D721Med (cell line): ENCODE measurements at places on chromosomes 13 and 19.

GRCh38 chr19:480016-480855 lies 16.1 kb upstream of the MADCAM1 start:
- no peak for DNase-seq

DNA sequence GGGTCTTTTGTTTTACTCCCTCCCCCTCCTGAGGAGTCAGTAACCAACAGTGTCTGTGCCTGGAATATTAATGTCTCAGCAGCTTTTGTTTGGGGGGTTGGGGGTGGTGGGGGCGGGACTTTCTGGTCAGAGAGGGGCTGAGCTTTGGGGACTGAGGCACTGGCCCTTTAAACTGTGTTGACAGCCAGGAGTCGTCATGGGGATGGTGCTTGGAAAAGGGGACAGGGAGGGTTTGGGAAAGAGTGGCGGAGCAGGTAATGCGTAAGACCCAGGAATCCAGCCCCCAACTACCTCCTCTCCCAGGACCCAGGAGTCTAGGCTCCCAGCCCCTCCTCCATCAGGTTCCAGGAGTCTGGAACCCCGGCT lies 5.2 kb downstream of the CADM4 start:
- no peak for DNase-seq

DNA sequence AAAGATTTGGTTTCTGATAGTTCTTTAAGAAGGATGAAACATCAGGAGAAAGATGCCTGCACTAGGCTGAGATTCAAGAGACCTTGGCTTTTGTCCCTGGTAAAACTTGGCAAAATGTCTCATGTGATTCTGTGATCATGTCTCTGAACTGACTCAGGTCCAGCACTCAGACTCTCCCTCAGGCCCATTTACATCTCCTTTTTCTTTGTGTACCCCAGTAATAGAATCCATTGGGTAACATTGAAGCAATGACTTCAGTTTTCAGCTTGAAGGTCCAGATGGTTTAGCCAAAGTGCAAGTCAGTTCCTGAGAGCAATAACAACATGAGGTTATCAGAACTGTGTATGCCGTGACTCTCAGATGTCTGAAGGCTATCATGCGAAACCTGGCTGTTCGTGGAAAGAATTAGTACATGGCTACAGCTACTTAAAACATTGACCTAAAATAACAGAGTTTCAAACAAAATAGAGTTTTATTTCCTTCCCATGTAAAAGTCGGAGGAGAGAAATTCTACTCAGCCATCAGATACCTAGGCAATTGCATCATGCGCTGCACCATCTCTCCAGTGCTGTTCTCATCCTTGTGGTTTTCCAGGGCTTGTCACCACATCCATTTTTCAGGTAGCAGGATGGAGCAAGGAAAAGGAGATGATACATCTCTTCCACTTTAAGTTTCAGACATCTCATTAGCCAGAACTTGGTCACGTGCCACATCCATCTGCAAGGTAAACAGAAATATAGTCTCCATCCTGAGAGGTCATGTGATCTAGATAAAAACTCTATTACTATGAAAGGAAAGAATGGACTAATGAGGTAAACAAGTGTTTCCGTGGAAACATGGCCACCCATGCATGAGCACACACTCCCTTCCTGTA lies 117.3 kb downstream of the POSTN start:
- DNase-seq: no peak

GRCh38 chr13:37065890-37066526 lies 6.5 kb upstream of the SUPT20H start:
- no peak for DNase-seq

DNA sequence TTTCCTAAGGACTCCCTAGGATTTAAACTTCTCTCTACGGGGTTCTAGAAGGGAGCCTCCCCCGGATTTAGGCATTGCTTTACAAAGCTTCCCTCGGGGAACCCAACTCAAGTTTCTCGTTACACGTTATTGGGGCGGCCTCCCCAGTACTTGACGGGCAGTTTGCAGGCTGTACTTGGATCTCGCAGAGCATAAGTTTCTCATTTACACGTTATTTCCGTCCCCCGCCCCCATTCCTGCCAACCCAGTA lies 584 bp downstream of the SMG9 start:
- DNase-seq: no peak

DNA sequence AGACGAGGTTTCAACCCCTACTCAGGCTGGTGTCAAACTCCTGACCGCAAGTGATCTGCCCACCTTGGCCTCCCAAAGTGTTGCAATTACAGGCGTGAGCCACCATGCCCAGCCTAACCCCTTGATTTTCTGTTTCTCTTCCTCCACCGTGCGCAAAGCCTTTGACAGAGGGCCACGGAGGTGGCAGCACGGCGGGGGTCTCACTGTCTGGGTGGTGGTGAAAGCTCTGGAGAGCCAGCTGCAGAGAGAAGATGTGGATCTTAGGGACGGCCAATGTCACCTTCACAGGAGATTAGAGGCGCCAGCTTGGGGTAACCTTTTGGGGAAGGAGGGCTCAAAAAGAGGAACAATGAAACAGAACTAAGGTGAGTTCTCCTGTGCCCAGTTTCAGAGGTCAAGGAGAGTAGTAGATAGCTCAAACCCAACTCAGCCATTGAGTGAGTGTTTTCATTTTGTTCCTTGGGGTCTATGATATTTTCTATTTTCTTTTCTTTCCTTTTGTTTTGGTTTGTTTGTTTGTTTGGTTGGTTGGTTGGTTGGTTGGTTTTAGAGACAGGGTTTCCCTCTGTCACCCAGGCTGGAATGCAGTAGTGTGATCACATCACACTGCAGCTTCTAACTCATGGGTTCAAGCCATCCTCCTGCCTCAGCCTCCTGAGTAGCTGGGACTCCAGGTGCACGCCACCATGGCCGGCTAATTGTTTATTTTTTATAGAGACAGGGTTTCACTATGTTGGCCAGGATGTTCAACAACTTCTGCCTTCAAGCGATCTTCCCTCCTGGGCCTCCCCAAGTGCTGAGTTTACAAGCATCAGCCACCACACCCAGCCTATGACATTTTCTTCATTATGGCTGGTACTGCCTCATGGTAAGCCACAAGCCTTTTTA lies 37.7 kb downstream of the GPR42 start:
- DNase-seq: no peak

- no peak for DNase-seq
These were observed 921.6 kb upstream of the PCDH20 start for GRCh38 chr13:62337109-62337880.

DNA sequence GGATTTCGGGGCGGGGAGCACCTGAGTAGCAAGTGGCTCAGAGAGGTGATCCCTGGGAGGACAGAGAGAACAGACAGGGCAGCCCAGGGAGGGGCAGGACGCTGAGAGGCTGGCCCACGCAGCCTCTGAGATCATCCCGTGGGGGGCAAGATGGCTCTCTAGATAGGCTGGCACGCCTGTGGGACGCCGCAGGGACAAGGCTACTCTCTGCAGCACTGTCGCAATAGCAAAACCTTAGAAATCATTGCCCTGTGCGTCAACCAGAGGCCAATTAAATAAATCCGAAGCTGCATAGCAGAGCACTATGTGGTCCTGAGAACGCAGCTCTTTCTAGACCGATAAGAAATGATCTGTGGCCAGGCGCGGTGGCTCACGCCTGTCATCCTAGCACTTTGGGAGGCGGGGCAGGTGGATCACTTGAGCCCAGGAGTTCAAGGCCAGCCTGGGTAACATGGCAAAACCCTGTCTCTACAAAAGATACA lies 5.1 kb downstream of the PEX11G start:
- no peak for DNase-seq

- DNase-seq: no peak
These were observed 19.2 kb upstream of the LPAR6 start for GRCh38 chr13:48431987-48432615.

- no peak for DNase-seq
These were observed 285.8 kb upstream of the KLHL1 start for GRCh38 chr13:70394031-70394548.

GRCh38 chr13:37918116-37918714 lies 48.6 kb upstream of the TRPC4 start:
- no peak for DNase-seq

DNA sequence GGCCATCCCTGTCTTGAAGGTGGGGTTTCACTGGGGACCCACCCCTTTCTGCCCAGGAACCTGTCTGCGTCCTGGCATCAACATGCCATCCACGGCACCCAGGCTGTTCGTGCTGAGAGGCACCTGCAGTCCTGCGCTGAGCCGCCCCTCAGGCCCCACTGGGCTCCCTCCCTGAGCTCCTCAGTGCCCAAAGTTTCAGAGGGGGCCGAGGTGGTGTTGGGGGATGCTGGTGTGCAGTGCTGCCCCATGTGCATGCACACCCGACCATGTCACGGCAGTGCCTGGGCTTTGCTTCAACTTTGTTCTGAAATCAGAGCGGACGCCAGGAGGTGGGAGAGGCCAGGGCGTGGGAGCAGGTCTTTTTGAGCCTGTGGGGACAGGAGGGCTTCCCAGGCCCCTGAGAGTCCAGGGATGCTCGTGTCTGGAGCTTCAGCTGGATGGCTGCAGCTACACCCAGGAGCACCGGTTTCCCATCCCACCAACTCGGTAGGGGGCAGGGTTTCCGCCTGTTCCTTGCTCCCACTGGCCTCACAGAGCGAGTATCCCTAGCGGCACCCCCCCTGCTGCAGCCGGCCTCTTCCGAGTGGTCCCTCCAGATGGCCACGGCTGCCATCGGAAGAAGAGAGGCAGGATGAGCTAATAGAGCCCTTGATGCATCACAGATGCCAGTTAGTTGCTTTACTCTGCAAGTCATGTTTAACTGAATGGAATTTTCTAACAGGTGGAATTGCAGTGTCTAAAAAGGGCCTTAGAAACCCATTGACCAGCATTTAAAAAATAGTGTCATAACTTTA lies 44.0 kb downstream of the WDFY2 start:
- DNase-seq: no peak

- no peak for DNase-seq
These were observed 37.4 kb downstream of the NEK5 start for GRCh38 chr13:52091473-52091872.

- DNase-seq: no peak
These were observed 30.4 kb downstream of the ZNF536 start for GRCh38 chr19:30402436-30403202.

DNA sequence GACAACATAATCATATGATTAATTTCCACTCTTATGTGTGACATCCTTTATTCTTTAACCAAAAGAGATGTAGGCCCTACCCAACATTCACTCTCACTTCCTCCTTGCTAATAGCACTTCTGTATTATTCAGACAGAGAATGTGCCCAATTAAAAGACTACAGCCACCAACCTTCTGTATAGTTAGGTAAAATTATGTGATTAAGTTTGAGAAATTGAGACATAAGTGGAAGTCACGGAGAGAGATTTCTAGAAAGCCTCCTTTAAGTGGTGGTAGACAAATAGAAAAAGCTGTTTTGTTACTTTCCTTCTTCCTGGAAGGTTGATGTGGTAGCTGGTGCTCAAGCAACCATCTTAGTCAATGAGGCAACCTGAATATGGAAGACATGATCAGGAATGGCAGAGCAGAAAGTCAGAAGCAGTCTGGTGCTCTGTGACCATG lies 14.8 kb downstream of the EPSTI1 start:
- no peak for DNase-seq

DNA sequence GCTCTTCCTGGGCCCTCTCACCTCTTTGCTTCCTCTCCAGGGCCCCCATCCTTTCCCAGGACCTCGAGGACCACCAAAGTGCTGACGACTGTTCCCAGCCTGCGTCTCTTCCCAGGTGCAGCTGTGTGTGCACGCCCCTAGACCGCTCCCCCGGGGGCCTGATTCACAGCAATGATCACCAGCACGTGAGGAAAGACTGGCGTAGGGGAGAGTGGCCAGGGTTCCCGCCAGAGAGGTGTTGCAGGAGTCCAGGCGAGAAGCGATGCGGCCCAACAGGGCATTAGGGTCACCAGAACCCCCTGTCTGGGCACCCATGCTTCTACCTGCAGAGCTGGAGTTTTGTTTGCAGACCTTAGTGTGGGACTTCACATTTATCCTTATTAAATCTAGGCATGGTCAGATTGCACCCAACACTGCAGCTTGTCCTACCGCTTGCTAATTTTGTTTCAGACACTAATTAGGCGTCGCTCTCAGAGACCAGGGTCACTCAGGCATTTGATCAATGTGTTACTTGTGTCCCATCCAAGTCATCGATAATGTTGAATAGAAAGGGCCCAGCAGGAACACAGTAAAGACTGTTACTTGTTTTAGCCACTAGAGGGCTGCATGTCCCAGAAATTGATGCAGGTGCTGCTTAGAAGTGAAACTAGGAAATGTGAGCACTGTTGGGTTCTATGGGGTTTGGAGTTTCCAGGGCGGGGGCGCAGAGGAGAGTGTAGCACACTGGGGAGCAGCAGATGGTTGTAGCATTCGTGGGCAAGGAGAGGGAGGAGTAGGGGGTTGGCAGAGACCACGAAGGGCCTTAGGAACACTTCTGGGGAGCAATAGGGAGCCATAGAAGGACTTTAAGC lies 53.2 kb downstream of the CDADC1 start:
- peak; percentile 69 for DNase-seq

- no peak for DNase-seq
These were observed 1381.5 kb downstream of the SLITRK5 start for GRCh38 chr13:89052699-89053098.

- no peak for DNase-seq
These were observed 419.2 kb downstream of the OLFM4 start for GRCh38 chr13:53447863-53448262.

GRCh38 chr13:41502673-41503072 lies 45.3 kb downstream of the RGCC start:
- no peak for DNase-seq

GRCh38 chr13:63910511-63910910 lies 2494.9 kb upstream of the PCDH20 start:
- DNase-seq: no peak

DNA sequence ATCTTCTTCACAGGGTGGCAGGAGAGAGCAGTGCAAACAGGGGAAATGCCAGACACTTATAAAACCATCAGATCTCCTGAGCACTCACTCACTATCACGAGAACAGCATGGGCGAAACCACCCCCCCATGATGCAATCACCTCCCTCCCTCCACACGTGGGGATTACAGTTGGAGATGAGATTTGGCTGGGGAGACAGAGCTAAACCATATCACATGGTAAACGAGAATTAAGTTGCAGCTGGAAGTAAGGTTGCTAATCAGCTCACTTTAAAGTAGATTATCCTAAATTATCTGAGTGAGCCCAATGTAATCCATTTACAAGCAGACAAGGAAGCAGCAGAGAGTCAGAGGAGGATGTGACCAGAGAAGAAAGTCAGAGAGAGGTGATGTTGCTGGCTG lies 102.2 kb upstream of the IPO5 start:
- peak; percentile 21 for DNase-seq

DNA sequence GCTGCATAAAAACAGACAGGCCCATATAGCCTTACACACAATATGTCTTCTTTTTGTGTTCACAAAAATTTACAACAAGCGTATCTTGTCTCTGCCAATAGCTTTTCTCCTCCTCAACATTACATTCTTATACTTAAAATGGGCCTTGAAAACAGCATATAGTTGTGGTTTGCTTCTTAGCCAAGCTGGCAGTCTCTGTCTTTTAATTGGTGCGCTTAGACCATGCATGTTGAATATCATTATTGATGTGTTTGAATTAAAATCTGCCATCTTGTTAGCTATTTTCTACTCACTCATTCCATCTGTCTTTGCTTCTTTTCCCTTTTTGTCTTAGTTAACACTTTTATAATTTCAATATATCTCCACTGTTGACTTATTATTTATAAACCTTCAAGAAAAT lies 76.4 kb downstream of the ING1 start:
- no peak for DNase-seq
